ENCODE measurements at places on chromosomes 11 and 22.

- DNase-seq, result no peak
These were observed 401.5 kb downstream of the TBC1D22A start for GRCh38 chr22:47163856-47164513.

GRCh38 chr11:85620256-85620655 lies 6.9 kb downstream of the DLG2 start:
- no peak for DNase-seq

DNA sequence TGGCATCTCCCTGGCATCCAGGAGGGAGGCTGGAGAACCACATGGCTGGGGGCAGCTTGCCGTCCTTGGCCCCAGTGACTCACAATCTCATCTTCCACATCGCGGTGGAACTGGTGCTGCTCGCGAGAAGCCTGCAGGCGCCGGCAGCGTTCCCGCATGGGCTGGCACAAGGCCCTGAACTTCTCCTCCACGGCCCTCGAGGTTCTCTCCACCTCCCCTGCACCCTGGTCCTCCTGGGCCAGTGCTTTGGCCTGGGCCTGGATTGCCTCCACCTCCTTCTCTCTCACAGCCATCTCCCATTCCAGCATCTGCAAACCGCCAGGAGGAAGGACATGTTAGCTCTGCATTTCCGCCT lies 16.3 kb upstream of the RBM4B start:
- DNase-seq, result no peak

- DNase-seq, result no peak
These were observed 735.1 kb upstream of the CCDC90B start for GRCh38 chr11:84021291-84021690.

GRCh38 chr22:50307890-50308596 lies 597 bp upstream of the PLXNB2 start:
- no peak for DNase-seq

DNA sequence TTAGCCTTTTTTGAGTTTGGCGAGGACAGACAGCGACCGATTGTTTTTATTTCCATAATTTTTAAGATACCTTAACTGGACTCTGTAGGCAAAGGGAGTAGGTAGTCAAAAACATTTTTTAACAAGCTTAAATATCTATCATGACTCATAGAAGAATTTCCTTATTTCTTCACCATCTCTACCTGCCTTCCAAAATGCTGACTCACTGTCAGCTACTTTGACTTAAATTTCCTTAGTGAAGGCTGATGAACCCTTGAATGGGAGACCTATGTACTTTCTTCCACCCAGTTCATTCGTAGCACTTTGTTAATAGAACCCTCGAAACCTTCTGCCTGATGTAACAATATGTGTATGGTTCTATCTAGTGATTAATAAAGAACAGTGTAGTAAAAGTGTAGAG lies 1.1 kb upstream of the MTMR2 start:
- no peak for DNase-seq

DNA sequence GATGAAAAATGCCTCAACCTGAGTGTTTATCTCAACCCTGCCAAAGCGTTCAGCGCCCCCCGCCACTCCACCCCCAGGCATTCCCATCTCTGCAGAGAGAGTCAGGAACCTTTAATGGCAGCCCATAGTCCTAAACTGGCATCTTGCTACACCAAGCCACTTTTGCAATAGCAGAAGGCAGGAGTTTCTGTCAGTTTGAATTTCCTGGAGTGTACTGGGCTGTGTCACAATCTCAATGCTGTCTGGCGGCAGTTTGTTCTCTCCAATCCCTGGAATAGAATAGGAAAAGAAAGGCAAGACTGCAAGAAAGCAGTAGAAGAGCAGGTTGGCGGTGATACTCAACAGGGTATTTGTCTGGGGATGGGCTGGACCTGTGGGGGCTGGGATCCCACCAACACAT lies 32.9 kb upstream of the FLI1 start:
- no peak for DNase-seq

DNA sequence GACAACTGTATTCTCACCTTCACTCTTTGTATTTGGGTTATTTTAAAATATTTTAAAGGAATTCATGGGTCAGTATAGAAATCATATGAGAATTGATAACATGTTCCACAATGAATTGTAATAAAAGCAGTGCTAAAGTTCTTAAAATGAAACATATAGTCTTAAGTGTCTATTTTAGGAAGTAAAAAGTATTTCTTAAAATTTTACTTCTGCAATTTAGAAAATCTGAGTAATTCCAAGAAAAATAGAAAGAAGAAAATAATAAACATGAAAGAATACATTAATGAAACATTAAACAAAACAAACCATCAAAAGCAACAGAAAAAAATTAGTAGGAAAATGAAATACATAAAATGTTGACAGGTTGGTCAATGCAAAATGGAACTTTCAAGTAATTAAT lies 332.4 kb downstream of the ETS1 start:
- DNase-seq, result no peak

DNA sequence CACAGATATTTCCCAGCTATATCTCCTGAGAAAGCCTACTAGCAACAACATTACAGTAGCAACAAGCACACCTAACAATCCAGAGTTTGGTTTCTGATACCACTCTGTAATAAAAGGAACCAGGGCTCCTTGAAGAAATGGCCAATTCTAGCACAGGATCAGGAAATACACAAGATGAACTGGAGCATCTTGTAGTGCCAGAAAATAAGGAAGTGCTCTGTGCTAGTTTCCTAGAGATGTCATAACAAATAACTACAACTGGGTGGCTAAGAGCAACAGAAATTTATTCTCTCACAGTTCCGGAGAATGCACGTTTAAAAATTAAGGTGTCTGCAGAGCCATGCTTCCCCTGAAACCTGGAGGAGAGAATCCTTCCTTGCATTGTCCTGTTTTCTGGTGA lies 217.8 kb downstream of the KIRREL3 start:
- DNase-seq, result no peak

- DNase-seq, result no peak
These were observed 659.9 kb upstream of the LUZP2 start for GRCh38 chr11:23836981-23837380.

DNA sequence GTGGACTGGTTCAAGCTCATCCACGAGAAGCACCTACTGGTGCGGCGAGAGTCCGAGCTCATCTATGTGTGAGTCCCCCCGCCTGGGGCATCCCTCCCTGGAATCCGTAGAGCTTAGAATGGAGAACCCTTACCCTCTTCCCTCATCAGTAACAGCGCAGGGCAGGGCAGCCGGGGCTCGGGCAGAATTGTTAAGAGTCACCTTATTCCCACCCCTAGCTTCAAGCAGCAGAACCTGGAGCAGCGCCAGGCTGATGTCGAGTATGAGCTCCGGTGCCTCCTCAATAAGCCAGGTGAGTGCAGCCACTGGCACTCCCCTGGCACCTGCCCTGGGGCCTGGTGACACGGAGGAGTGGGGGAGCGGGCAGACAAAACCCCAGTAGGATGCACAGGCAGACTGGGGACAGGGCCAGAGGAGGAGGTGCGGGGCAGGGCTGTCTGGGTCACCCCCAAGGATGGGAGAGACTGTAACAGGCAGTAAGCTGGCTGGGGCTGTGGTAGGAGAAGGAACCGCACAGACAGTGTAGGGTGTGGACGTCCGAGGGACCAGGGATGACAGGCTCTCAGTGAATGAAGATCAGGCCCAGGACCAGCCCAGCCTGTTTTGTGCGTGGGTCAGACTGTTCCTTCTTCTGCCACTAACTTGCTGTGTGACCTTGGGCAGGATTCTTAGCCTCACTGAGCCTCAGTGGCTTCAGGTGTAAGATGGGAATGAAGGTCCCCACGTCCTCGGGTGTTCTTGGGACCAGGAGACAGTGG lies 20.4 kb downstream of the C22orf23 start:
- no peak for DNase-seq

DNA sequence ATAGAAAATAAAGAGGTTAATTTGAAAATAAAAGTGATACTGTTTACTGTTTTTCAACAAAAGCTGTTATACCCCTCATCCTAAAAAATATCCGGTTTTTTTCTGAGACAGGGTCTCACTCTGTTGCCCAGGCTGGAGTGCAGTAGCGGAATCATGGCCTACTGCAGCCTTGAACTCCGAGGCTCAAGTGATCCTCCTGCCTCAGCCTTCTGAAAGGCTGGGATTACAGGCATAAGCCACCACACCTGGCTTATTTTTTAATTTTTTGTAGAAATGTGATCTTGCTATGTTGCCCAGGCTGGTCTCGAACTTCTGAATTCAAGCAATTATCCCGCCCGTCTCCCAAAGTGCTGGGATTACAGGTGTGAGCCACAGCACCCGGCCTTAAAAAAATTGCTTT lies 35.7 kb downstream of the ALG9 start:
- DNase-seq, result no peak
